GM10248 (cell line): ENCODE measurements at places on chromosomes 6 and 20.

GRCh38 chr20:43376831-43377230 is 80.9 kb upstream of the SRSF6 start:
- no peak for DNase-seq

DNA sequence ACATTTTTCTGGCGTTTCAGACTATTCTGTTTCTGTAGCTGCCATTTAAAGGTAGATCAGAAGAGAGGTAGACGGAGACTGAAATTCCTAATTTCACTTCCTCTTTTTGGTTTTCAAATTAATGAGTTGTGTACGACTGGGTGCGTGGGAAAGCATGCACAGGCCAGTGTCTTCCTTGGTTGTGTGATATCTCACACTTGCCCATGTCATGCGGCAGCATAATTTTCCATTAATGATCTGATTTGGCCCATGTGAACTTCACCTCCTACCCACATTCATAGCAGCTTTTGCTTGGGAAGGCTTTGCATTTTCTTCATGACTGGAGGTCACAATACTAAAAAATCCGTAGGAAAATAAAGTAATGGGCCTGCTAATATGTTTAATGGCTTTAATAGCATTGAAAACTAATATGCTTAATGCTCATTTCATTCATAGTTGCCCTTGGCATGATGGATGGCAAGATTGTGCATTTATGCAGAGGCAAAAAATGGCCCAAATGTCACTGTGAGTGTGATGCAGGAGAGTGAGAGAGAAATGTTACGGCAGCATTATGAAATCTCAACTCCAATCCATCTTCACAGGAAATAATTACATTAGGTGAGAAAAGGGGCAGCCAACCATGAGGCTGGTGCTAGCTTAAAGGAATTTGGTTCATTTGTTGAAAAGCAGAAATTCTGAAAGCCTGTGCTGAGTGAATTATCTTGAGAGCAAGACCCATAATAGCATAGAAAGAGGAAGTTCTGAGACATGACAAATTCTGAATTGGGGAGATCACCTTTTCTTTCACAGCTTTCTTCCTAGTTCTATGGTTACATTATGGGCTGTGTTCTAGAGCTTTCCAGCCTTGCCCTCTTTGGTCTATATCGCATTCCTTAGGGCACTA is 69.0 kb upstream of the UST start:
- DNase-seq = peak; percentile 62

DNA sequence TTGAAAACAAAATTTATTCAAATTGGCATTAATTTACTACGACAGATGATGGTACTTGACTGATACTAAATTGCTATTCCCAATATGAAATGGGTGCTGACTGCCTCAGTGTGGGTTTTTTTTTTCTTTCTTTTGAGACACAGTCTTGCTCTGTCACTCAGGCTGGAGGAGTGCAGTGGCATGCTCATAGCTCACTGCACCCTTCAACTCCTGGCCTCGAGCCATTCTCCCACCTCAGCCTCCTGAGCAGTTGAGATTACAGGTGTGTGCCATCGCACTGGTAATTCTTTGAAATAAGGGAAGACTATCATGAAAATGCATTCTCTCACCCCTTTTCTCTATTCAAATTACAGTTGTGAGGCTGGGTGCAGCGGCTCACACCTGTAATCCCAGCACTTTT is 22.5 kb downstream of the PDSS2 start:
- no peak for DNase-seq

DNA sequence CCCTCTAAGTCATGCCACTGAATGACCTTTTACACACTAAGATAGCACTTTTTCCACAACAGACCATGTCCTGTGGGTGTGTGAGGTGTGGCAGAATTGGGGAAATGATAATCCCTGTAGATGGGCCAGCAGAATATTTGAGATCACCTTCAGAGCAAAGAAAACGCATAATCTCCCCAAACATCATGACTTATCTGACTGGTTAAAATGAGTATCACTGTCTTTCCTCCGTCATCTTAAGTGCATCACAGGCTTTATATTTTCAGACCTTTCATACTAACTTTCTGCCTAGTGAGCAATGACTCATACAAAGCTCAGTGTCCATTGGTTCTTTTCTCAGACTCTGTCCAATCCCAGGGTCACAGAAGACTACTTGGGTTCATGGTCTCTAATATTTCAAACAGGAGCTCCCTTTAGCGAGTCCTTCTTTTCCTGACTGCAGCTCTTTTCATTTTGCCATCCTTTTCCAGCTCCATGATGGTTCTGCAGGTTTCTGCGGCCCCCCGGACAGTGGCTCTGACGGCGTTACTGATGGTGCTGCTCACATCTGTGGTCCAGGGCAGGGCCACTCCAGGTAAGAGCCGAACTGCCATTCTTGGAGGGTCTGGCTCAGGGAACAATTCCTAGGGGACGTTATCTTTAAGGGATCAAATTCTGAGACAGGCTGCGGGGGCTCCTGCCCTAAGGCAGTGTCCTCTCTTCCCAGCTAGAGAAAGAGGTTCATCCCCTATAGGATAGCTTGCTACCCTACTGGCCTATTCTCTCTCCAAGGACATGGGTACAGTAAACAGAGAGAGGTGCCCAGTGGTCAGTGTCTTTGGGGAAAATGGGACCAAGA is at the start of gene HLA-DPB1:
Gene HLA-DPB1, plus strand, starts transcription at position 423 of the 838 bp plus-strand sequence. Its CDS starts 52 bp downstream, at position 475.
- peak; percentile 86 for DNase-seq

- DNase-seq = no peak
These were observed 14.8 kb downstream of the ARMC12 start for GRCh38 chr6:35751594-35751993.

DNA sequence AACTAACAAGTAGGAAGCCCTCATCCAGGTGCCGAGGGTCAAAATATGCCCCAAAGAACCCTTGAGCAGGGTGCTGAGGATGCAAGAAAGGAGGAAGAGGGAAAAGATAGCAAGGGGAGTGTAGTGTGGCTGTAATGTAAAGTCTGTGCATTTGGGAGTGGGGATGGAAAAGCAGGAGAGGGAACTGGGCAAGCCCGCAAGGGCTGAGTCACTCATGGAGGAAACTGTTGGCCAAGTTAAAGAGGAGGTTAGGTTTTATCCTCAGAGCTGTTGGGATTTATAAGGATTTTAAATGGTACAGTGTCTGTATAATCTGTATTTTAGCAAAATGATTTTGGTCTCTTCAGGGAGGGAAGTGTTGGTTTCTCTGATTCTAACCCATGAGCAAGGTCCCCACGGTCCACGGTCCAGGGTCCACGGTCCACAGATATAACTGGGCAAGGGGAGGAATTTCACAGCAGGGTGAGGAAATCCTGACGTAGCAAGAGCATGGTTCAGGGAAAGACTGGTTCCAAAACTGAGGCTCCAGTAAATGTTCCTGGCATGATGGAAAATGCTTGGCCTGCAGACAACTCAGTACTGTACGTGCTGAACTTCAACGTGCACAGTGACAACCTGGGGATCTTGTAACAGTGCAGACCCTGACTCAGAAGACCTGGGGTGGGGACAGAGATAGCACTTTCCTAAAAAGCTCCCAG is 759.8 kb downstream of the PTPRT start:
- no peak for DNase-seq

DNA sequence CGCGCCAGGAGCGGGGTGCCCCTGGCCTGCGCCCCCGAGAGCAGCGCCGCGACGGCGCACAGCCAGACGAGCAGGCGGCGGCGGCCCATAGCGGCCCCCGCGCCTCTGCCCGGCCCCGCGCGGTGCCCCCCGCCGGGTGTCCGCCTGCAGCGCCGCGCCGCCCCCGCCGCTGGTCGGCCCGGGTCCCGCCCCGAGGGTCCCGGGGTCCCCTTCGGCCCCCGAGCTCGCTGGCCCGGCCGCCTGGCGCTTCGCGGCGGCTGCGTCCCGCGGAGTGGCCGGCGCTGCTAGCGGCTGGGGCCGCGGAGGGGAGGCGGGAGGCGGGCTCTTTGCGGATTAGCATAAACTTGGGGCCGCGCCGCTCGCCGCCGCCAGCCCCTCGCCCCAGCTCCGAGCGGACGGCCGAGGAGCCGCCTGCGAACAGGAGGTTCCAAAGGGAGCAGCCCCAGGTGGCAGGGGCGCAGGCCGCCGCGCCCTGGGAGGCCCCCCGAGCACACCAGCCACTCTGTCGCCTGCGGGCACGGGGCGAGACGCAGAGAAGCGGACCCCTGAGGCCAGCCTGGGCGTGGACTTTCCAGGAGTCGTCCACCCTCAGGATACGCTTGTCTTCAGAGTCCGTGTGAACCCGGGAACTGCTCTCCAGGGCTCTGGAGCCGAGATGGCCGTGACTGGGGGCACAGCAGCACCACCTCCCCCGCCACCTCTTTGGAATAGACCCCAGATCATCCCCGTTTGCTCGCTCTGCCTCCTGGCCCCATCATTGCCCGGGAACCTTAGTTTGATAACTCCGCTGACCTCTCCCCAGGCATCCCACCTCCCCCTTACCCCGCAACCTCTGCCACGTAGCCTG is at the start of gene EMILIN3:
Gene EMILIN3, minus strand, starts transcription at position 273 of the 847 bp plus-strand sequence. Its CDS starts 184 bp downstream, at position 89.
- DNase-seq = no peak

GRCh38 chr20:44091026-44091425 is 96.0 kb downstream of the JPH2 start:
- no peak for DNase-seq

GRCh38 chr6:75205776-75206575 is at the start of gene COL12A1:
COL12A1 (minus strand) TSS chr6:75206053; CDS start chr6:75202792, 3,261 bp downstream.
- DNase-seq = peak; percentile 22

DNA sequence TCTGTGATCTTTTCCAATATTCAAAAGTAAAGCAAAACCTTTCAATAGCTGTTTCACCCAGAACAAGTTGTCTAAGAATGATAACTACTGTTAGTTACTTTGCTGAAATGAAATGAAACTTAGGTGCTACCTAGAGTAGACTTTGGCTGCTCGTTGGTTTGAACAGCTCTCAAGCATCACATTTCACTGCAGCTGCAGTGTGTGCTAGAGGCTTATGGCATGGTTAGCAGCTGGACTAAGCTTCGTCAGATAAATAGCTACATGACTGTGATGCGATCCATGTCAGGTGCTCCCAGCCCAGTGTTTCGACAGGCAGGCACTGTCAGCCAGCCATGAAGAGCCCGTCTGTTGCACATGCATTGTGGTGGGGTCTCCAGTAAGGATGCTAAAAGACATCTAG is 201.1 kb downstream of the TFAP2B start:
- no peak for DNase-seq

DNA sequence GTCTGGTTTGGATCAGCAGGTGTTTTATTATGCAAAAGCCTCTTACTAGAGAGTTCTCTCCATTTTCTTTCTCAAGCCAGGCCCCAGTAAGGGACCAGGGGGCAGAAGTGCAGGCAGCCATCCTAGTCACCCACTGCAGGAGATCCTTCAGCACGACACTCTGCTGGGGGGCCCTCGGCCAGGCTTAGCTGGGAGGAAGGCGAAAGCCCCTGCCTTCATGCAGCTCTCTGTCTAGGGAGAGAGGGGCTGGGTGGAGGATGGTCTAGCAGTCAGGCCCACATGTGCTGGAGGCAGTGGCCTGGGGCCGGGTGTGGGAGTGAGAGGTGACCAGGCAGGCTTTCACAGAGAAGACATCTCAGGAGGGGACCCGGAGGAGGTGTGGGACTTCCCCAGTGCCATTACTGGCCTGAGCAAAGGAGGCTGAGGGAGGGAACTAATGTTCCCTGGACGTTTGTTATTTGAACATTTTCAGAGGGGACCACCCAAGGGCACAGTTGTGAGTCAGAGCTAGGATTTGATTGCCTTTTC is 33.5 kb upstream of the VSTM2L start:
- DNase-seq = peak; percentile 67

GRCh38 chr6:157831018-157831369 is 7.9 kb downstream of the SNX9 start:
- no peak for DNase-seq

DNA sequence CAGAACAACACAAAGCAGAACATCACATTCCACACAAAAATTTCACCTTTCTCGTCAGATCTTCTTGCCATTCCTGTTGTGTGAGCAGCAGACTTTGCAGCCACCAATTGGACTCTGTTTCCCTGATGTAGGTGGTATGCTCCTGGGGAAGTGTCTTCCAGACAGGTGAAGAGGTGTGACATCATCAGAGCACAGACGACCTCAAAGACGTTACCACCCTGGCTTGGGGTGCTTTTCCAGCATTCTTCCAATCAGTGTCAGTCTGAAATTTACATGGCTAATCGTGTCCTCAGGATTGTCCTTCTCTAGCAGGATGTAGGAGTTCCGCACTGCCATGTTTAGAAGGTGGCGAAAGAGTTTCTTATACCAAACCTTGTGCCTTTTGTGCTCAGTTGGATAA is 31.6 kb upstream of the RIMS4 start:
- no peak for DNase-seq

DNA sequence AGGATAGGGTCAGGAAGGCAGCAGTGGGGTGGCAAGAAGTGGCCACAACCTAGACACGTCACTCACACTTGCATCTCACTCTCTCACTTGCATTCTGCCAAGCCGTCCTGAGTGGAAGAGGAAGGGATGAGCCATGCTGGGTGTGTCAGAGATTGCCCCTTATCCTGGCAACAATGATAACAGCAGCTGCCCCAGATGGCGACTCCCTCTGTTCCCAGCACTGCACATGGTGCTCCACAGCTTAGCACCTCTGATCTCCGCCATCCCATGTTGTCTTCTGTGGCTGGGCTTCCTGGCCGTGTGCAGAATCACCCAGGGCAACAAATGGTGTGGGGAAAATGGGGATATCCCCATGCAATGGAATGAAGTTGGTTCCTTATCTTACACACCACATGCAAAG is 11.1 kb downstream of the KCNB1 start:
- DNase-seq = no peak

GRCh38 chr20:60494476-60494875 is 536.3 kb downstream of the CDH26 start:
- no peak for DNase-seq

DNA sequence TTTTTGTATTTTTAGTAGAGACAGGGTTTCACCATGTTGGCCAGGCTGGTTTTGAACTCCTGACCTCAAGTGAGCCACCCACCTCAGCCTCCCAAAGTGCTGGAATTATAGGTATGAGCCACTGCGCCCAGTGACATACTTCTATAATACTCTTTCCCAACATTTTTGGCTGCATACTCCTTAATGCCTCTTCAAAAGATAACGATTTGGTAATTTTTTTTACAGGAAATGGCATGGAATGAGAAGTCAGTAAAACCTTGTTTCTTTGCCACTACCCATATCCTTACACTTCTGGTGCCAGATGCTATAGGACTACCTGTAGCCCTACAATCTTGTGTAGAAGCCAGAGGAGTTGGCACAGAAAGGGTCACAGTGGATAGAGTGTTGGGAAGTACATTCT is 41.4 kb upstream of the SGK1 start:
- no peak for DNase-seq

DNA sequence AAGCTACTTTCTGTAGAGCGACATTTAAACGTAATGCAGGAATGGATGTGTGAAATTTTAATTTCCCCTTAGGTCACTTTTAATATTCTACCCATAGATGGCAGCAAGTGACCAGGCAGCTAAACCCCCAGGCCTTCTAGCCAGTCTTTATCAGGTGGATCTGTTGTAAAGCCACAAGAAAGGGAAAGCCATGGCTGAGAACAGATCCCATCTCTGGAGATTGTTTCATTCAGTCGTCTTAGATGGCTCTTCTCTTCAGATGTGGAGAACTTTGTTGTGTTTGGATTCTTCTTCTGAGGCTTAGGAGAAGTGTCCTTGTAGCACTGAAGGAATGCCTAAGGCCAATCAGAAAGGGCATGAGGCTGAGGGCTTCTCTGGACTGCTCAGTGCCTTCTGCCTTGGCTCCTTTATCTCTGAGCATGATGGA is 15.8 kb upstream of the RNF182 start:
- peak; percentile 64 for DNase-seq
